ENCODE measurements at places on chromosomes 7 and 10.

DNA sequence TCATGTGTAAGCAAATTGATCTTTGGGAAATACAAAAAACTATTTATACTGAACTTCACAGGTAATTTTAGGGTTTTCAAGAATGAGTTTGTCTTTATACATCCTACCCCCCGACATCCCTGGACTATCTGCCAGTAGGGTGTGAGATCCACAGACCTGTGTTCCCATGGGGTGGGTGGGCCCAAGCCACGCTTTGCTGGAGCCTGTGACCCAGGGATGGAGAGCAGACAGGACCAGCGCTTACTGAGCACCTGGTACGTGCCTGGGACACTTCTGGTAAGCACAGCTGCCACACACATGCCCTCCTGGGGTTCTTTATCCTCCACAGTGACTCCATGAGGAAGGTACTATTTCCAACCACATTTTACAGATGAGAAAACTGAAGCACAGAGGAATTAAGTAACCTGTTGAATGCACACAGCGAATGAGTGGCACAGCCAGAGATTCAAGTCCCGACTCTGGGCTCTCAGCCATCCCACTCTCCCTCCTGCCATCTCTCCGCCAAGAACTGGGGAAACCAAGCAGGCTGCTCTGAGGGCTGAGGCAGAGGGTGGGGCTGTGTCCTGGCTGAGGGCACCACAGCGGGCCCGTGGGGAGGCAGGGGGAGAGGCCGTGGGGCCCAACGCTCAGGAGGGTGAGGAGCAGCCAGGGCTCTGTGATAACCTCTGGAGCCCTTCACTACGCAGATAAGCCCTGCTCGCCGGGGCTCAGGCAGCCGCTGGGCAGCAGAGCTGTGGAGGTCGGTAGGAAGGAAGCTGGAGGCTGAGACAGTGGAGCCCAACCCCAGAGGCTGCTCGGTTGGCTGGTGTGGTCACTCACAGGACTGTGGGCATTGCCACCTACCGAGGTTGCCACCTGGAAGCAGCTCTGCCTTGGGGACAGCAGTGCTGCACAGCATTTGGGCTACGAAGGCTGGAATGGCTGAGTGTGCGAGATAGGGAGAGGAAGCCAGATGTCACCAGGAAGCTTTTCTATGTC lies 124.2 kb downstream of the ARHGAP22 start:
- H3K27ac ChIP-seq: no peak overlapping the region
- no peak overlapping the region for H3K4me3 ChIP-seq
- no peaks in the 10 kb centered on the region for H3K36me3 ChIP-seq
- H3K27me3 ChIP-seq: peaks cover 6% of the 10 kb centered on the region

- H3K36me3 ChIP-seq: no peaks in the 10 kb centered on the region
- DNase-seq: no peak
- H3K27ac ChIP-seq: no peak overlapping the region
- H3K4me3 ChIP-seq: no peak overlapping the region
These were observed 6.3 kb upstream of the CAMK2B start for GRCh38 chr7:44331682-44332081.

GRCh38 chr7:67803789-67804188 lies 807.2 kb downstream of the TYW1 start:
- no peaks in the 10 kb centered on the region for H3K4me1 ChIP-seq
- no peak for DNase-seq
- no peak overlapping the region for H3K27ac ChIP-seq
- H3K27me3 ChIP-seq: no peaks in the 10 kb centered on the region
- H3K4me3 ChIP-seq: no peak overlapping the region

DNA sequence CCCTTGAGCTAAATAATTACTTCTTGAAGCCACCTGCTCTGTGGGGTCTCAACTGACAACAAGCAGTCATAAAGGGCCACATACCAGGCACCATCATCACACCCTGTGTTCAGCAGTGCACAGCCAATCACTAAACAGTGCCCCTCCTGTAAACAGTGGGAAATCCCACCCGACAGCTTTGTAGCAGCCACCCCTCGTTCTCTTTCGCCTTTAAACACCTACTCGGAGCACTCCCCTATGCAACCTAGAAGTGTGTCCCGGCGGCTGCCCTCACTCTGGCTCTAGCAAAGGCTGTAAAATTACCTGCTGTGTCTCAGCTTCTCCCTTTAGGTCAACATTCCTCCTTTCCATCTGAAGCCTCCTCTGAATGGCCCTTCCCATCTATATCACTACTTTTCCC lies 111.9 kb downstream of the TCERG1L start:
- no peaks in the 10 kb centered on the region for H3K36me3 ChIP-seq
- H3K4me3 ChIP-seq: no peak overlapping the region
- DNase-seq: no peak
- no peaks in the 10 kb centered on the region for H3K4me1 ChIP-seq
- H3K27ac ChIP-seq: no peak overlapping the region

GRCh38 chr7:113799896-113800295 lies 118.9 kb downstream of the PPP1R3A start:
- H3K4me1 ChIP-seq: no peaks in the 10 kb centered on the region
- no peaks in the 10 kb centered on the region for H3K27me3 ChIP-seq
- DNase-seq: no peak
- no peak overlapping the region for H3K27ac ChIP-seq
- no peak overlapping the region for H3K4me3 ChIP-seq
- no peaks in the 10 kb centered on the region for H3K36me3 ChIP-seq

- no peak overlapping the region for H3K4me3 ChIP-seq
- H3K36me3 ChIP-seq: peaks cover 13% of the 10 kb centered on the region
- peaks cover 18% of the 10 kb centered on the region for H3K4me1 ChIP-seq
These were observed 22.4 kb upstream of the AHR start for GRCh38 chr7:17275749-17276671.

DNA sequence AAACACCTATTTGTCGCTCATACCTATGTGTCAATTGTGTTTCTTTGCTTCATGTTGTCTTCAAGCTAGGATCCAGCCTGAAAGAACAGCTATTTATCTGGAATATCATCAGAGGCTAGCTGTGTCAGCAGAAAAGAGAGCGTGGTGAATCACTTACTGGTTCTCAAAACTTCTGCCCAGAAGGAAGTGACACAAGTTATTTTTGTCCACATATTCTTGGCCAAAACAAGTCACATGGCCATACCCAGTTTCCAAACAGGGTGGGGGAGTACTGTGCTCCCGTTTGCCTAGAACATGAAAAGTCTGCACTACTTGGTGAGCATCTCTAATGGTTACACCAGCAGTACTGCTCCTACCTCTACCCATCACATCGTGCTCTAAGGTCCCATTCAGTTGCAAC lies 160.9 kb upstream of the CSTF2T start:
- H3K27ac ChIP-seq: no peak overlapping the region
- no peak for DNase-seq
- H3K27me3 ChIP-seq: no peaks in the 10 kb centered on the region
- H3K36me3 ChIP-seq: no peaks in the 10 kb centered on the region
- no peak overlapping the region for H3K4me3 ChIP-seq

- H3K27me3 ChIP-seq: peaks cover 47% of the 10 kb centered on the region
- no peak for DNase-seq
- no peak overlapping the region for H3K4me3 ChIP-seq
- H3K27ac ChIP-seq: no peak overlapping the region
- H3K36me3 ChIP-seq: peaks cover 3% of the 10 kb centered on the region
These were observed 533.0 kb upstream of the GALNT17 start for GRCh38 chr7:70598976-70599375.

All from activated naive CD8-positive, alpha-beta T cell treated with anti-CD3 and anti-CD28 coated beads for 36 hours (primary cell).